Naive thymus-derived CD4-positive, alpha-beta T cell (primary cell): ENCODE measurements at places on chromosomes 6 and 20.

DNA sequence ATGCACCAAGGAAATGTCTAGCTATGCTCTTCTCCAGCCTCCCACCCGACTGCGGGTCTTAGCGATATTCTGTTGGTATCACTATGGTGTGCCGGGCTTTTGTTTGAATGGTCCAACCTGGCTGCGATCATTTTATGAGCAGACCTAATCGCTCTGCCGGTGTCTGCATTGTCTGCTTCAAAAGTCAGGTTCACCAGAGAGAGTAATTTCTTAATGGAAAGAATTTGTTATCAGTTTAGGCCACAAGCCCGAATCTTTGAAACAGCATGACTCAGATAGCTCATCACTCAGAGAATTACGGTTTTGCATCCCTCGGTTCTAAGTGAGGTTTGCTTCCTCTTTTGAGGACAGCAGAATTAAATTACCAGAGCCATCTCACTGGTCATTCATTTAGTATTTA is 521.0 kb upstream of the ARID1B start:
- DNase-seq = no peak

DNA sequence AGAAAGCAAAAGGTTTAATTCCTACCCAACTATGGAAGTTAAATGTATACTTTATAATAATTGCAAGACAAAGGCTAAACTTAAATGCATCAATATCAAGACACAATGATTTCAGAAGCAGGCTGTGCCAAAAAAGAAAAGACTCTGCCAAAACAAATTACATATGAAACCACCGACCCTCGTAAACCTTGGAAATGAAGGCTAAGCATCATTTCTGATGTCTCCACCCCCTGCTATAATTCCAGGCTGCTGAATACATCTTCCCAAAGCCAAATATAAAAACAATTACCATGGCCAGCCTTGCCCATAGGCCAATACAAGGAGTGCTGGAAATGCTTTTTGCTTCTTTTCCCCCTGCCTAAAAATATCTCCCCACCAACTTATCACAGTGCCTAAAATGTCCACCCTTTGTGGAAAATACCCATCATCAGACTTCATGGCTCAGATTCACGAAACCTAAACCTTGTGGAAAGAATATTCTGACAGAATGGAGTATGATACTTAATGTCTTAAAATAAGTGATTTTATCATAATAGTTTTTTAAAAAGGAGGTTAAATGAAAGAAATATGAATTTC is 37.4 kb downstream of the RCAN2 start:
- no peak for DNase-seq

DNA sequence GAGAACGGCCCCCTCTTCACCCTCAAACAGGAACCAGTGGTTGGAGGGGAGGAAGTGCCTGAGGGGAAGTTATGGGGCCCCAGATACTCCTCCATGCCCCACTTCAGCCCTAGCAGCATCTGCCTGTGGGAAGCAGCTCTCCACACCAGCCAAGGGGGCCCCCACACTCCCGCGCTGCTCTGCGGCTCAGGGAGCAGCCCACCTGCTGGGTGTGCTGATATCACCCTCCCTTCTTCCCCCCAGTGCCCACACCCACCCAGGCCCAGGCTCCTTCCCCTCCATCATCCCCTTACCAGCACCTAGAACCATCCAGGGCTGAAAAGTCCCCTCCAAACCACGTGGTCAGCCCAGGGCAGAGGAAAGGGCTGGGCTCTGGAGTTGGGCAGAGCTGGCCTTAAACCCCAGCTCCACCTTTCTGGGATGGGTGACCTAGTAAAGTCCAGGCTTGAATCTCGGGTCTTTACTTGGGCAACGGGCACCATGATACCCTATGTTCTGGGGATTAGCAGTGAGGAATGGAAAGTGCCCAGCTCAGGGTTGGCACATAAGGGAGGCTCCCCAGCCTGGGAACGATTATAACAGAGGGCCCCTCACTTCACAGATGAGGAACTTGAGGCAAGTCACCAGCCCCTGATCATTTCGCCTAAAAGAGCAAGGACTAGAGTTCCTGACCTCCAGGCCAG is 663 bp downstream of the LST1 start:
- no peak for DNase-seq

- no peak for DNase-seq
These were observed 100.5 kb downstream of the ERMARD start for GRCh38 chr6:169851641-169852503.

- DNase-seq = no peak
These were observed 363.8 kb downstream of the PRKN start for GRCh38 chr6:162363757-162364156.

GRCh38 chr6:137277971-137278637 is 58.9 kb upstream of the IFNGR1 start:
- DNase-seq = no peak

DNA sequence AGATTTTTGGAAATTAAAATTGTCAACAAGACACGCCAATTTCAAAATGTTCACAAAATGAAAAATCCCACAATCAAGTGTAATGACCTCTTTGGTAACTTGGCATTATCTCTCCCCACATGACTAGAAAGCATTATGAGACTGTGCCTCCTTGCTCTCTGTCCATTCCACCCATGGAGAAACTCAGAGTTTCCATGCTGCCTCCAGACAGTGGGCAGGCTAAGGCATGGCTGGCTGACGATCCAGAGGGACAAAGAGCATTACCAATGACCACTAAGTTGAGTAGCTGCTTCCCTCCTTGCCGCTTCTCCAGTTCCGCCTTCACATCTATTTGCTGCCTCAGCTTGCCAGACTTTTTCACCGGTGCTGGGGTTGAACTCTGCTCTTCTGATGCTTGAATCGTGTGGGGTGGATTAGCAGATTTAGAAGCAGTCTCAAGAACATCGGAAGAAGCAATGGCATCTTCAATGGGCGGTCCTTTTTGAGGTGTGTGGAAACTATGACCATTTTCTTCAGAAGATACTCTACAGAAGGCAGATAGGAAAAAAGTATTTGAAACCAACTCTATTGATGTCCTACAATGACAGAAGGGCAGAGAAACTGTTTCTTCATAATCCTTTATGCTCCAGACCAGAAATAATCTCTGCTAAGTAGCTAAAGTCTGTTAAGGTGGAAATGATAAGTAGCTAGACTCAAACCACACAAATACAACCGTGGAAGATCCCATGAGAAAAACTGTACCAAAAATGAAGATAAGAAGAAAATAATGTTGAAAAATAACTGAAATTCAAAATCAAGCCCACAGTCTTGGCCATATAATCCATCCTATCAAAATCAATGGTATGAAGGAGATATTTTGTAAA is 47.5 kb upstream of the ALDH8A1 start:
- no peak for DNase-seq

- no peak for DNase-seq
These were observed 197.9 kb downstream of the MAFB start for GRCh38 chr20:40491009-40491590.

DNA sequence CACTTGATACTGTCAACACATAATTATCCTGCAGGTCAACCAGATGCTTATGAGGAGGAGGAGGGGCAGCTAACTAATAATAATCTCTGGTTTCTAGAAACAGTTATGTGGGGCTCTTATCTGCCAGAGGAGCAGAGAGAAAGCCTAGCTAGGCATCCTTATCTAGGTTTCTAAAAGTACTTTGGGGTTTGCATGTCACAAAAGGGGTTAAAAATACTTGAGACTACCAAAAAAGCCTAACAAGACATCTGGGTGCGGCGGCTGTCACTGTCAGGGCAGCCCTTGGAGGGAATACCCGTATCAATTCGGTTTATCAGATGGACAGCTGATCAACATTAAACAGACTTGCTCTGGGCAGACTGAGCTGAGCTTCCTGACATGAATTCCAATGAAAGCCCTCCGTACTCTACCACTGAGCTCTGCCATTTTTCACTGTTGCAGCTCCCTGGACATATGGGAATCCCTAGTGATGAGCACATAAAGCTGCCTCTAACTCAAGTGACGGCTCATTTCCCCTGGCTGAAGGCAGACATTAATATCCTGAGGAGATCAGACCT is 166.6 kb downstream of the PDSS2 start:
- DNase-seq = no peak

- no peak for DNase-seq
These were observed 167.8 kb downstream of the LRFN2 start for GRCh38 chr6:40419377-40419776.

DNA sequence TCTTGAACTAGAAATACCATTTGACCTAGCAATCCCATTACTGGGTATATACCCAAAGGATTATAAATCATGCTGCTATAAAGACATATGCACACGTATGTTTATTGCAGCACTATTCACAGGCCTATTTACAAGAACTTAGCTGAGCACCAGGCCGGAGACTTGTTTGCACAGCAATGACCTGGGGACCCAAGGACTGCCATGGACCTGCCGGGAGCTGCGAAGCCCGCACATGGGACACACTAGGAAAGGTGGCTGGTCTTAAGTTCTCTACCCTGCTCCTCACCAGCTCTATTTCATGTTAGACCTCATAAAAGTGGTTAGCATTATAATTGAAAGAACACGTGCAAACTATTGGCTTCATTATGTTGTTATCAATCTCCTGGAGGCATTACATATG is 70.4 kb upstream of the CST7 start:
- DNase-seq = no peak

DNA sequence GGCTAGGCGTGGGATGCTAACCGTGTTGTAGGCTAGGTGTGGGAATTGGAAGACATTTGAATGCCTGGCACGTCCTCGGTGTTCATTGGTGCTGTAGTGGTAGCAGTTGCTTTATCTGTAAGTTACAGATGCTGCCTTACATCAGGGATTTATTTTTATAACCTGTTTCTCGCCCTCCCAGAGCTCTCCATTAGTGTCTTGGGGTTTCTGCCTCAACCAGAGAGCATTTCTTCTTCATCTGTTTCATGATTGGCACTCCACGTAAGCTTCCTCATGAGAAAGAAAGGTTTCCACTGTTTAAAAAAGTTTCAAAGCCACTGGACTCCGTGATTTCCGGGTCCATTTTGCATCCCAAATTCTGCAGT is 9.0 kb downstream of the IGF2R start:
- DNase-seq = no peak

DNA sequence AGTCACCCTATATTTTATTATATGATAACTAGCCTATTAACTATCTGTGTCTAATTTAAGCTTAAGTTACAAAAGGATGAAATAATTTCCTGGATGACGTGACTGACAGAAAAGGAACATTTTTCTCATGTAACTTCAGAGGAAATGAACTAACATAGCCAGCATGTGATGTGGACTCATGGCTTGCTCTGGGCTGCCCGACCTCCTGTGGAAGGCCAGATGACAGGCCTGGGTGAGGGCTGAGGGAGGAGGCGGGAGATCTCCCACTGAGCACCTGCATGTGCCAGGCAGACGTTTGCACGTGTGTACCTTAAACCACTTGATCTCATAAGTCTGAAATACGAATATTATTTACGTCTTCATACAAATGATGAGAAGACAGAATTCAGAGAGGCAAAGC is 321.1 kb downstream of the SYNE1 start:
- DNase-seq = no peak

DNA sequence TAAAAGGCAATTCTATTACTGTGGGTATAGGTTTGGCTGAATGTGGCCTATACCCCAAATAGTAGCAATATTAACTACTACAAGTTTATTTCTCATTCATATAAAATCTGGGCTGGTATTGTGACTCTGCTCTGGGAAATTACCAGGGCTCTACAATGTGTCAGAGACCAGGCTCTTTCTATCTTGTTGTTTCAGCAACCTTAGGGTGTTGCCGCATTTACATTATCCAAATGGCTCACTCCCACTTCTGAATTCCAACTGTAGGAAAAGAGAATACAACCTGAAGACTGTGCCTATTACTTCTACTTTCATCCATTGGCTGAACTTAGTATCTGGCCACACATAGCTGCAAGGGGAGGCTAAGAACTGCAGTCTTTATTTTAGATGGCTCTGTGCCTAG is 106.7 kb upstream of the CENPW start:
- no peak for DNase-seq

DNA sequence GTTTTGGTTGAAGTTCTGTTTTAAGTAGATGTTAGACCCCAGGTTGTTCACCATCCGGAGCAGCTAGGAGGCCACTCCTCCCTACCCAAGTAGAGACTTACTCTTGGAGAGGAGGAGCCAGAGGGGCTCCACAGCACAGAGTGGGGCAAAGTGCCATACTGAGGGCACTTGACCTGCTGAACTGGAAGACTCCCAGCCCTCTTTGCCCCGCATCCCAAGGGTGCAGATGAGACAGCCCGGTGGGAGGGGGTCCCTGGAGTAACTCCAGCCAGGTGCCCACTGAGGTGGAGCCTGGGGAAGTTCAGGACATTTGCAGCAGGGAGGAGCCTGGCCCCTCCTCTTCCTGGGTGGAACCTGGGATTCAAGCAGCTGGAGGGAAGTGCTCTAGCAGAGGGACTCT is 102.1 kb upstream of the GPR6 start:
- DNase-seq = no peak

DNA sequence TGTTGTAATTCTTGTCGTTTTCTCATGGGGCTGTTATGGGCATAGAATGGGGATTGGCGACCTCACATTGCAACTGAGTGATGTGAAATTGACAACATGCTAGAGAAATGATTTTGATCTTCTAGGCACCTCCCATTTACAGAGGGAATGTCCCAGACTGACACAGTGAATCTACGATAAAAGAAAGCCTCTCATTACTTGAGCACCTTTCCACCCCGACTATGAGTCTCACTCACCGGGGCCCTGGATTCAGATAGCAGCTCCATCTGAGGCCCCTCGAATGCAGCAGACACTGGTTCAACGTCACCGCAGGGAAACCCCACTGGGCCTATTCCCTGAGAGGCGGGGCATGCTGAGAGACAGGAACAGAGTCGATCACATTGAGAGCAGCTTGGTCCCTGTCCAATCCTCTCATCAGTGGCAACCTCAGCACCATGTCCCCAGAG is 49.1 kb downstream of the NFATC2 start:
- no peak for DNase-seq

- peak; percentile 42 for DNase-seq
These were observed 22.5 kb upstream of the HFE start for GRCh38 chr6:26064619-26065257.

GRCh38 chr6:44024574-44025219 is 102.6 kb downstream of the MRPL14 start:
- no peak for DNase-seq

DNA sequence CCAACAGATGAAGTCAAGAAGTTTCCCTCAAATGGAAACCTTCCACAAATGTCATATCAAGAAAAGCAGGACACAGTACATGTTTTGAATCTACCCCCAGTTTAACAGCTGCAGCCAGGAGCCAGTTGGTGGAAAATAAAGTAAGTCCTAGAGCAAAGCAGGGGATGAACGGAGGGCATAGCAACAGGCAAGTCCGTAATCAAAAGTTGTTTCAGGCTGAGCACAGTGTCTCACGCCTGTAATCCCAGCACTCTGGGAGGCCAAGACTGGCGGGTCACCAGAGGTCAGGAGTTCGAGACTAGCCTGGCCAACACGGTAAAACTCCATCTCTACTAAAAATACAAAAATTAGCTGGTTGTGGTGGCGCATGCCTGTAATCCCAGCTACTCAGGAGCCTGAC is 2.4 kb upstream of the SALL4 start:
- no peak for DNase-seq

DNA sequence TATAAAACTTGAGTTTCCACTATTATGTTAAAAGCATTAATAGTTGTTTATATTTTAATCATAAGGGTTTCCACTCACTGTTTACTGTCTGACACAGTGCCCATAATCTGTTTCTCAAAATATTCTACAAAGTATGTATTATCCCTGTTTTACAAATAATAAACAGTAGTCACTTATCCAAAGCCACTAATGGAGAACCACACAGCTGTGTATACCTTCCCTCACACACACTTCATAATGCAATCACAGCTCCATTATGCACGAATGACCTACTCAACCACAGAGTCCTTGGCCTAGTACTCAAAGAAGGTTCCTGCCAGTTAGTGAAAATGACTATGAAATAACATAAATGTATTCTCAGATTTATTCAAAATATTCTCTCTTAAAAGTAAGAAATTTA is 103.1 kb downstream of the EPB41L2 start:
- no peak for DNase-seq
